ENCODE measurements at places on chromosomes 7 and 10.

GRCh38 chr10:14052931-14053330 is 277.8 kb downstream of the FRMD4A start:
- DNase-seq, result no peak

- DNase-seq, result no peak
These were observed 274 bp downstream of the PITX3 start for GRCh38 chr10:102241032-102241443.

DNA sequence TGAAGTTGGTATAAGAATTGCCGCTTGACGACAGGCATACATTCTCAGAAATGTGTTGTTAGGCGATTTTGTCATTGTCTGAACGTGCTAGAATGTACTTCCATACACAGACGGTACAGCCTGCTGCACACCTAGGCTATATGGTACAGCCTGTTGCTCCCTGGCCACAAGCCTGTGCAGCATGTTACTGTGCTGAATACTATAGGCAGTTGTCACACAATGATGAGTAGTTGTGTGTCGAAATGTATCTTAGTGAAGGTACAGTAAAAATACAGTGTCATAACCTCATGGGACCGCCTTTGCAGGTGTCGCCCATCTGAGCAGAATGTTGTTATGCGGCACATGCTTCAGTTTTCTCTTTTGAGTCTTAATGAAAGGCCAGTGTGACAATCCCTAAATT is 66.5 kb downstream of the SHH start:
- no peak for DNase-seq

- DNase-seq, result no peak
These were observed 216.6 kb downstream of the MAD1L1 start for GRCh38 chr7:2016021-2016631.

DNA sequence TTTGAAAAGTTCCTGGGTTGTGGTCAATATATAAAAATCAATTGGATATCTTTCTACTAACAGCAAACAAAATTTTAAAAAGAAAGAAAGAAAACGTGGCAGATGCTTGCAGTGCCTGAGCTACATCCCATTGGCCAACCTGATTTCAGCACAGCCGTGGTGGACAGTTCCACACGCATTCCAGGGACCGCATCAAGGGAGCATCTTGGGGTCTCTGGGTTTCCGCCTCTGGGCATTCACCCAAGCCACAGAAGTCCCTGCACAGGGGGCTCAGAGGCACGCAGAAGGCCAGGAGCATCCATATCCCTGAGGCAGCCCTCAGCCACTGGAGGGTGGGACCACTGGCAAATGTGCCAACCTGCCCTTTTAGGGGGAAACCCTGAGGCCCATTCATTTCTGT is 254.5 kb upstream of the RNF32 start:
- DNase-seq, result no peak

DNA sequence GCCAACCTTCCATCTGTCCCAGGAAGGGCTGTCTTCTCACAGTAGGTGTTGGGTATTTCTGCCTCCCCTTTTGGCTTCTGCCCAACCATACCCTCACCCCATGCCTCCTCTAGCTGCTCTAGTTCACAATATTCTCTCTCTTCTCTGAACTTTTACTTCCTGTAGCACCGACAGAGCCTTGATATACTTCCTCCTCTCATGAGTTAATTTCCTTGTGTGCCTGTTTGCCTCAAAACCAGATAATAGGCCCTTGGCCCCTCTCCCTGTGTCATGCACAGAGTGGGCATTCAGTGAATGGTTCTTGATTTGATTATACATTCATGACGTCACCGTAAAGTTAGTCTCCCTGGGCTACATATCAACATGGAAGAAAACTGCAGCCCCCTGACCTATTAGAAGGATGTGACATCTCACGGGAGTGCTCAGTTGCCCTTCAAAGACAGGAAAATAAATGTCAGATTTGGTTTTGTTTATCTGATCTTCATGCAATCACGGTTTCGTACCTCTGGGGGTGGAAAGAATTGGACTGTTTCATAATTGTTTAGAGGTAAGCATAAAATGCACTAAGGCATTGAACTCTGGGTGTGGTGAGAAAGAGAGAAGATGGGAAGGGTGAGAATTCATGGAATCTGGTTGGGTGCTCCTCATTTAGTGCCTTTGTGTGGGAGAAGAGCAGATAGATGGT is 127.7 kb downstream of the ITIH5 start:
- DNase-seq, result no peak

GRCh38 chr10:33391611-33392465 is 57.4 kb upstream of the NRP1 start:
- no peak for DNase-seq

- DNase-seq, result no peak
These were observed 60.6 kb upstream of the ANTXRL start for GRCh38 chr10:46226232-46226631.

GRCh38 chr10:70404787-70405036 is 767 bp downstream of the EIF4EBP2 start:
- no peak for DNase-seq

DNA sequence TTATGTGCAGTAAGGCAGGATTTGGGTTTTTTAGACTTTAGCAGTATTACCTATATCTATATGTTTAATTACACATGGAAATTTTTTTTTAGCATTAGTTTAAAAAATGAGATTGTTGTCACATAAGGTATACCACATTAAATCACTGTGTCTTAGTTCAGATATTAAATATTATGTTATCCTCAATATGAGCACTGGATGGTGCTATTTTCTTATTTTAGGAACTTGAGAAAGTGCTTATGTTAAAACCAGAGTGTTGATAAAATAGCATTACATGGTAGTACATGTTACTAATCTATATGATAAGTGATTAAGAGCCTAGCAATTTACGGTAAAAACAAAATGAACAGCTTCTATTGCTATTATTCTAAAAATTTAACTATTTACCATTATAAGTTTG is 28.8 kb downstream of the MIOS start:
- DNase-seq, result no peak

DNA sequence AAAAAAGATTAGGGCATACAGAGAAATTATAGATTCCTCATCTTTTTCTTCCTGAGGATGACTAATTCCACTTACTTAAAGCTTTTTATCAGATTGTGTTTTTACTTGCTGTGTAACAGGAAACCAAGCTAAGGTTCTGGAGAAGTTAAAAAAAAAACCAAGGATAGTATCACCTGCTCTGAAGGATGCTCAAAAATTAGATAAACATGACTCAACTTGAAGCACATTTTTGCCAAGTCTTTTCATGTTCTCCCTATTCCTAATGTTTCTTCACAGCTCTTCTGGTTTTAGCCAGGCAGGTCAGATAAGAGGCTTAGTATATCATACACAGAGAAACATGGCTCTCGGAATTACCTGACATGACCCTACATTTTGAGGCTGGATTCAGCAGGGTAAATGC is 90.3 kb downstream of the CPEB3 start:
- no peak for DNase-seq

DNA sequence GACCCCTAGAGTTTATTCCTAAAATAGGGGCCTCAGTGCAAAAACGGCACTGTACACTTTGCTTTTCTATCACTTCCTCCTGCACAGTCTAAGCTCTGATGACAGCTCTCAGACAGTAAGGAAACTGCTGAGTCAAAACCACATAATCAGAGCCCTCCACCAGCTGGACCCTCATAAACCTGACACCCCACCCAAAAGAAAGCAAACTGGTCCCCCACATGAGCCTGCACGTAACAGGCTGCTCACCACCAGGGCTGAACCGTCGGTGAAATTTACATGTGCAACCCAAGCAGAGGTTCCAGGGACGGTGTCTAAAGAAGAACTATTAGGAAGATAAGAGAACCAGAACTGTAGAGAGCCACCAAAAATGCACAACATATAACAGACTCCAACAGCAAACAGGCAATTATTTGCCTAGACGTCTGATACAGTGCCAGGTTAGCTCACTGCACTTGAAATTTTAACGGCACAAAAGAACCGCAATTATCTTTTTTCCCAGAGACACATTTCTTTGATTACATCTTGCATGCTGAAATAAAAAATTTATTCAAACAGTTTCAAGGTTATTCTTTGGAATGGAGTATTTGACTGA is 19.6 kb downstream of the SGMS1 start:
- DNase-seq, result no peak

DNA sequence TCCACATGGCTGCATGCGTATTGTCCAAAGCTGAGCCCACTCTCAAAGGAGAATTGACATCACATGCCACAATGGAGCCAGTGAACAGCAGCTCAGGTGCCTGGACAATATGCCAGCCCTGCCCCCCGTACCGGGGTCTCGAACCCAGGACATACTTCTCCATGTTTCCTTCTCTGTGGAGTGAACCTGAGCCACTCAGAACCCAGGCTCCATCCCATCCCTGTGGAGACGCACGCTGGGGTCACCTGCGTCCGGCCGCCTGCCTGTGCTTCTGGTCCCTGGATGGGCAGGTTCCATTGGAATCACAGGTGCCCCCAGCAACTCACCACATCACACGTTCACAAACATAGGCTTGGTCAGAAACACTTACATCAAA is 229.8 kb downstream of the DNAJB6 start:
- no peak for DNase-seq

- no peak for DNase-seq
These were observed 86.6 kb downstream of the ADARB2 start for GRCh38 chr10:1650542-1651269.

- no peak for DNase-seq
These were observed 6.5 kb downstream of the C10orf95 start for GRCh38 chr10:102444851-102445250.

DNA sequence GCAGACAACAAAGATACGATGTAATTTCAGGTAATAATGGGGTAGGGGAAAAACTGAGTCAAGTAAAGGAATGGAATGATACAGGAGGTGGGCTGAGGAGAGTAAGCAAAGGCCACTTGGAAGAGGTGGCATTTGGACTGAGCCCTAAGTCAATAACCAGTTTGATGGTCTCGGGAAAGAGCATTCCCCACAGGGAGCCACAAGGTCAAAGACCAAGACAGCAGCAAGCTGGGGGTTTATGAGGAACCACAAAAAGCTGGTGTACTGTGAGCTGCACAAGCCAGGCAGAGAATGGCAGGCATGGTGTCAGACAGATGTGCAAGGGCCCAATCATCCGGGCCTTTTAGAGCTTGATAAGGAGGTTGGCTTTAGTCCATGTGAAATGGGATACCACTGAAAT is 98.7 kb downstream of the NOC3L start:
- DNase-seq, result no peak

DNA sequence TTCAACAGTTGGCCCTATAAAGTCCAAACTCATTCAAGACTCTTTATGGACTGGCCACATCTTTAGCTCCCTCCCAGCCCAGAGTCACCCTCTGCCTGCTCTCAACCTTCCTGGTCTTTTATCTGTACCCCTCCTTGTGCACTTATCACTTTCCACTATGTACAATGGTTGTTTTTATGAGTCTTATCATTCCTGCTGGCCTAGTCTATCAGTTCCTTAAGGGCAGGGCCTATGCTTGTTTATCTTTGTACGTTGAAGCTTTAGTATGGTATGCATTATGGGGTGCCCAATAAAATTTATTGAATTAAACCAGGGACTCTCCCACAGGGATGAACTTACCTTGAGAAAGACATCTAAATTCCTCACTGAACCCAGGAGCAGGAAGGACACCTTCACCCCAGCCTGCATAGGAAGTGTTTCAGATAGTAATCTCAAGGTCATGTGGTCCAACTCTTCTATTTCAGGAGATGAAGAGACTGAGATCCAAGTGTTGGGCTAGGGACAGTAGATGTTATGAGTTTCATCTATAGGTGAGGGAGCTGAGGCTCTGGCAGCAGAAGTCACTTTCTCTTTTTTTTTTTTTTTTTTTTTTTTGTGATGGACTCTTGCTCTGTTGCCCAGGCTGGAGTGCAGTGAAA is 13.3 kb upstream of the PDCD4 start:
- DNase-seq, result no peak

- no peak for DNase-seq
These were observed 17.4 kb upstream of the CEP41 start for GRCh38 chr7:130458257-130458656.

- no peak for DNase-seq
These were observed 1140.0 kb upstream of the AUTS2 start for GRCh38 chr7:68458010-68458908.

GRCh38 chr7:70354409-70355169 is 756.3 kb downstream of the AUTS2 start:
- DNase-seq, result no peak

GRCh38 chr7:132309102-132309805 is 267.0 kb downstream of the PLXNA4 start:
- no peak for DNase-seq

DNA sequence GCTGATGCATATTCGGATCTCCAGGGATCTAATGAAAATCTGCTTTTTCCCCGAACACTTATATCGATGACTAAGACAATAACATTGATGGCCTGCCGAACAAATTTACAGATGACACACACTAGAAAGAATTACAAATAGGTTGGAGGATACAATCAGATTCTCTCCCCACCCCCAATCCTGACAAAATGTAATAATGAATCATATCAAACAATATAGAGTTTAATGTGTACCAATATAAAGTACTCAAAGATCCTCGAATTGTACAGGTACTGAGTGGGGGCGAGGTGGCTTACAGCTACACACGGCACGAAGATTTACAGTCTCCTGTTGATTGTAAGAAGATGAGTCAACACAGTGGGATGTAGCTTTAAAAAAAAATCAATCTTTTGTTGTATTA is 182.7 kb upstream of the MKLN1 start:
- no peak for DNase-seq

GRCh38 chr7:30046127-30046770 is 18.0 kb downstream of the PLEKHA8 start:
- DNase-seq, result no peak

GRCh38 chr7:106466867-106467266 is 182.1 kb upstream of the NAMPT start:
- no peak for DNase-seq
